ENCODE measurements at places on chromosomes 3 and 15. TPM values are rescaled to one million over a fixed set of nuclear protein-coding genes. Genes with fewer than 3 reads are reported as not detected.

Gene PLOD2
- 84.0 TPM for polyA plus RNA-seq

Gene SLC38A3
- 0.36 TPM for polyA plus RNA-seq

Gene THPO
- not detected for polyA plus RNA-seq

Gene ALG3
- polyA plus RNA-seq, result 52.6 TPM
